ENCODE measurements at places on chromosomes 12 and 14.

- no peak for DNase-seq
Measured at GRCh38 chr12:28065374-28065773, 92.8 kb upstream of the PTHLH start.

- no peak for DNase-seq
Measured at GRCh38 chr12:4446335-4446734, 720 bp upstream of the FGF6 start.

DNA sequence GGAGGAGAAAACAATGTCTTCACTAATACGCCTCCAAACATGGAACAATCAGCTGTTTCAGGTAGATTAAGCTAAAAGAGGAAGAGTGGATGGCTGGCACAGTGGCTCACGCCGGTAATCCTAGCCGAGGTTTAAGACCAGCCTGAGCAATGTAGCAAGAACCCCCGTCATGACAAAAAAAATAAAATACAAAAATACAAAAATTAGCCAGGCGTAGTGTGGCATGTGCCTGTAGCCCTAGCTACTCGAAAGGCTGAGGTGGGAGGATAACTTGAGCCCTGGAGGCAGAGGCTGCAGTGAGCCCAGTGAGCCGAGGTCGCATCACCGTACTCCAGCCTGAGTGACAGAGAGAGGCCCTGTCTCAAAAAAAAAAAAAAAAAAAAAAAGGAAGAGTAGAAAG is 1.2 kb upstream of the MED13L start:
- DNase-seq, result no peak

GRCh38 chr12:107360482-107360881 is 267.1 kb upstream of the CRY1 start:
- no peak for DNase-seq

DNA sequence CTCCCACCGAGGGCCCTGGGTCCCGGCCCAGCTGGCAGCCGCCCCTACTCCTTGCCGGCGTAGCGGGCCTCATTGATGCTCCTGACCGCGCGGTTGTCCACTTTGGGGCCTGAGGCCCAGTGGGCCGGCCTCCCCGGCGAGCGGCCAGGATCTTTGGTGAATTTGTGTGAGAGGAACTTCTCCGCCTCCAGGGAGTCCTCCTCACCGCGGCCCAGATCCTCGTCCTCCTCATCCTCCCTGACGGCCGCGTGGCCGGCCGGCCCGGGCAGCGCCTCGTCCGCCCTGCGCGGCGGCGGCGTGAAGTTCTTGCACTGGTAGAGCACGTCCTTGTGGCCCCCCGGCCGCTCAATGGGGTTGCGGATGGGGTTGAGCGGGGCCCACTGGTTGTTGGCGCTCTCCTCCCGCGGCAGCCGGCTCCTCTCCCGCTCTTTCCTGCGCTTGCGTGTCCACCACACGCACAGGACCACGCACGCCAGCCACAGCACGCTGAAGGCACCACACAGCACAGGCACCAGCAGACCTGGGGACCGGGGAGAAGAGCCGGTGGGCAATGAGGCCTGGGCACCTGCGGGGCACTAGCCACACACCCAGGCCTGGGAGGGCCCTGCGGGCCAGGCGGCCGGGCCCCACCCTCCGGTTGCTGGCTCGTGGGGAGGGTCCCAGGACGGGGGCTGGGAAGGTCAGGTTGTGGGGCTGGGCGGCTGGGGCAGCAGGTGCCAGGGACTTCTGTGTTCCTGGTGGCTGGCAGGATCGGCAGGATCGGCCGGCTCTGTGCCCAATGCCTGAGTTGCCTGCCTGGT is 25.7 kb downstream of the JAG2 start:
- DNase-seq, result no peak
